Right hindlimb (tissue), 1 donor: ENCODE measurements at places on chromosomes 3 and 15.
A peak's percentile ranks its signal among the peaks of the same experiment; 100 is the strongest.

DNA sequence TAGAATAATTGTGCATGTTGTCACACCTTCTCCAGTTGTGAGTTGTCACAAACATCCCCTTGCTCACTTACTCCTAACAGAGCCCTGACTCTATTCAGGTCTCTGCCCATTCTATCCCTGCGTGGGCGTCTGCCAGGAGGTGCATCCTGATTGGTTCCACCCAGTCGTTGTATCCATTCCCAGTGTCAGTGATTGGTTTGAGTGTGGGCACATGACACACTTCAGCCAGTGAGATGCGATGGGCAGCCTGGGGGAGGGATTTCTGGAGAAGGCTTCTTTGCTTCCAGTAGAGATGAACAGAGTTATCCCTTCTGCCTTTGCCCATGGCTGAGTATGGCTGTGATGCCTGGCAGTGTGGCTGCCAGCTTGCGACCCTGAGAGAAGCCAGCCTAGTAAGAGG lies 18.7 kb downstream of the PXYLP1 start:
- no peak for DNase-seq

DNA sequence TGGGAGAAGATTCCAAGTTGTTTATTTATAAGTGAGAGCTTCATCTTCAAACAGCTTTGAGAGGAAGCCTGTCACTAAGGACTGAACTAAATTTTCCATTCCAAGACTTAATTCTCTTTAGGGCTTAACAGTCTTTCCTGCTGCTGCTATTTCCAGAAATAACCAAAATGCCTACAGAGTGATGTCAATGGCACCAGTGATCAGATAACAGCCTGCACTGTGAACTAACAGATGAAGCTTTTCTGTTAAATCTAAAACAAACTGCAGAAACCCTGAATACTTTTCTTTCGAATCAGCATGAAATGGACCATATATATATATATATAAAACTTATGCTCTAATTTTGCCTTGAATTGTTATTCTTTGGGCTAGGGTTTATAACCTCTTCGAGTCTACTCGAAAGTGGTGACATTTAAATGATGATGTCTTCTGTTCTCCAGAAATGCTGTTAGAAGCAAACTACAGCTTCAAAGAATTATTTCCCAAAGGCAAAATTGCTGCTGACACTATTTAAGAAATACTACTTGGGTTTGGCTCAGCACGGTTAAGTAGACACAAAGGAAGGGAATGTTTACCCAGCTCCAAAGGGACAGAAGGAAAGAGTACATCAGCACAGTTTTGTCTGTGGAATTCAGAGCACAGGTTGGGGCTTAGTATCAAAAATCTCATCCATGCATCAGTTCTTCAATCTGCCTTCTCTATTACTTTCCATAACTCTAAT lies 238.5 kb upstream of the LRRN1 start:
- DNase-seq, result no peak

DNA sequence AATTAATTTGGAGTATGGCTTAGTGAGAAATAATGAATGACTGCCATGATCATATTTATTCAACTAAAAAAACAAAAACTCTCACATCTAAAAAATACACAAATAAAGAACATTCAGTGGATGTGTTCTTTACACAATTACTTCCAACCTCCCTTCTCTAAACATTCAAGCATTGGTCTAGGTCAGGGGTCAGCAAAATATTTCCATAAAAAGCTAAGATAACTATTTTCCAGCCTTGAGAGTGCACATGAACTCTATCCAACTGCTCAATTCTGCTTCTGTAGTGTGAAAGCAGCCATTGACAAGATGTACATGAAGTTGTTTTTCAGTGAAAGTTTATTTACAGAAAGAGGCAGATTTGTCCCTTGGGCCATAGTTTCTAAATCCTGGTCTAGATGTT lies 406.3 kb downstream of the MAGI1 start:
- no peak for DNase-seq

DNA sequence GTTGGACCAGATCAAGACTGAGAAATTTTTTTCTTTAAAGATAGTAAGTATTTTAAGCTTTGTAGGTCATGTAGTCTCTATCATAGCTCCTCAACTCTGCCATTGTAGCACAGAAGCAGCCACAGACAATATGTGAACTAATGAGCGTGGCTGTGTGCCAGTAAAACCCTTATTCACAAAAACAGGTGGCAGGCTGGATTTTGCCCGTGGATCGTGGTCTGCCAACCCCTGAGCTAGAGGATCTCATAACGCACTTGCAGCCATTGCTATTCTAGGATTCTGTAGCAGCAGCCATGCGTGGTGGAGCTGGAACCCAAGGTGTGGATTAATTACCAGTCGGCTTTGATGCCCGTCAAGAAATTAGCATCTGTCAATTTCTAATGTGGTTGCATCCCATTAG lies 68.7 kb upstream of the PLXNA1 start:
- peak; percentile 47 for DNase-seq

- no peak for DNase-seq
Measured at GRCh38 chr3:14744556-14744955, 69.6 kb downstream of the C3orf20 start.

GRCh38 chr15:66847565-66847991 lies 145.5 kb downstream of the SMAD6 start:
- no peak for DNase-seq

- no peak for DNase-seq
Measured at GRCh38 chr3:141273700-141274410, 42.2 kb downstream of the PXYLP1 start.

GRCh38 chr3:83438188-83438587 lies 1520.6 kb upstream of the CADM2 start:
- DNase-seq, result no peak

DNA sequence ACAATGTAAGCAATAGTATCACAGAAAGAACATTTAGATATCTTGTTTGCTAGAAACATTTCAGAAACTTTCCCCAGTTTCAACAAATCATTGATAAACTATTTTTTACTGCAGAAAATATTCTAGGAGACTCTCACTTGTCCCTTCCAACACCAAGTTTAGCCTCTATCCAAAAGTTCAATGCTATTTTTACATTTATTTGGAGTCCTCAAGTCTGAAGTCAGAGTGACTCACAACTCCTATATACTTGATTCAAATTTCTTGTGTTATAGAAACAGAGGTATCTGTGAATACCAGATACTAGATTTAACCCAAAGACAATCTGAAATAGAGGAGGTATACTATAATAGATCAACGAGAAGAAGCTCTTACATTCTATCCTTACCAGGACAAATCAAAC lies 49.6 kb downstream of the RFX7 start:
- no peak for DNase-seq

GRCh38 chr3:149717391-149718056 lies 34.8 kb downstream of the COMMD2 start:
- DNase-seq, result peak; percentile 56

- DNase-seq, result no peak
Measured at GRCh38 chr15:69784798-69785566, 312.7 kb downstream of the TLE3 start.

DNA sequence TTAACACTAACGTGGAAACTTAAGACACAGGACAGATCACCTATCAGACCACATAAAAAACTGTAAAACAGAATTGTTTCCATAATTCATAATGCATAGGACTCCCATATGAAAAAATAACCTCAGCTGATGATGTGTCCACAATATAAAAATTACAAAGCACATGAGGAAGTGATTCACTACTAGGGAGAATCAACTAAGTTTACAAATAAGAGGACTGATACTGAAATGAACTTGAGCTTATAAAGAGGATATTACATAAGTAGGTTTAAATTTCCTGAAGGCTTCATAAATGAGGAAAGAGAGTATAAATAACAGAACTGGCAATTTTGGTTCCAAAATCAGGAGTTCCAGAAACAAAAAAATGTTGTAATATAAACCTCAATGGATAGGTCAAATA lies 111.9 kb downstream of the SAMMSON start:
- DNase-seq, result no peak

- no peak for DNase-seq
Measured at GRCh38 chr3:4343258-4343657, 40.1 kb downstream of the SETMAR start.

DNA sequence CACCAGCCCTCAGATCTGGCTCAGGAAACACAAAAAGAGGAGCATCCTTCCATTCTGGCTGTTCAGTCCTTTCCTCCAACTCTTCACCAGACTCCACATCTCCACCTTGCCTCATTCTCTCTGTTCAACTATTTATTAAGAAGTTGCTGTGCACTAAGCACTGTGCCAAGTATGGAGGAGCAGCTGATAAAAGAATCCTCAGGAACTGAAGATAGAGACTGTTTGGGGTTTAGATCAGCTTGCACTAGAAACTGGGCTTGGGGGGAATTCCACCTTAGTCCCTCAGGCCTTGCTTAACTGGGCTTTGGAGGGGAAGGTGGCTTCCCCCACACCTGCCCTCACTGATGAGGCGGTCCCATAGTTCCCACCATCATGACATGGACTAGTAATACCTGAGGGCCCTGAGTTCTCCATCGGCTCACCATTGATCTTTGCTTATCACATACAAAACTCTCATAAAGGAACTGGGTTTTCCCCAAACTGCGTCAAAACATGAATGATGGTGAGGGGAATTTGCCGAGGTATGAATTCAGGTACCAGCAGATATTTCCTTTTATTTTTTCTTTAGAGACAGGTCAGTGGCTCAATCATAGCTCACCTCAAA lies 1.7 kb upstream of the CCR8 start:
- DNase-seq, result no peak

DNA sequence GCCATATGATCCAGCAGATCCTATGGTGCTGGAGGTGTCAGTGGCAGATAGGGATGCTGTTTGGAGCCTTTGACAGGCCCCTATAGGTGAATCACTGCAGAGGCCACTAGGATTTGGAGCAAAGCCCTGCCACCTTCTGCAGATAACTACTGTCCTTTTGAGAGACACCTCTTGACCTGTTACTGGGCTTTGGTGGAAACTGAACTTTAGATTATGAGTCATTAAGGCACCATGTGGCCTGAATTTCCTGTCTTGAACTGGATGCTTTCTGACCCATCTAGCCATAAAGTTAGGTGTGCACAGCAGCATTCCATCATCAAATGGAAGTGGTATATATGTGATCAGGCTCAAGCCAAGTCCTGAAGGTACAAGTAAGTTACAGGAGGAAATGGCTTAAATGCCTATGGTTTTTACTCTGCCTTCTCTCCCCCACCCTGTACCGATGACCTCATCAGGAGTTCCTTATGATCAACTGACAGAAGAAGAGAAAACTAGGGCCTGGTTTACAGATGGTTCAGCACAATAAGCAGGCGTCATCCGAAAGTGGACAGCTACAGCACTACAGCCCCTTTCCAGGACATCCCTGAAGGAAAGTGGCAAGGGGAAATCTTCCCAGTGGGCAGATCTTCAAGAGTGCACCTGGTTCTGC lies 565.6 kb upstream of the AGTR1 start:
- DNase-seq, result no peak

- DNase-seq, result no peak
Measured at GRCh38 chr15:81544385-81544784, 170.4 kb upstream of the TMC3 start.

DNA sequence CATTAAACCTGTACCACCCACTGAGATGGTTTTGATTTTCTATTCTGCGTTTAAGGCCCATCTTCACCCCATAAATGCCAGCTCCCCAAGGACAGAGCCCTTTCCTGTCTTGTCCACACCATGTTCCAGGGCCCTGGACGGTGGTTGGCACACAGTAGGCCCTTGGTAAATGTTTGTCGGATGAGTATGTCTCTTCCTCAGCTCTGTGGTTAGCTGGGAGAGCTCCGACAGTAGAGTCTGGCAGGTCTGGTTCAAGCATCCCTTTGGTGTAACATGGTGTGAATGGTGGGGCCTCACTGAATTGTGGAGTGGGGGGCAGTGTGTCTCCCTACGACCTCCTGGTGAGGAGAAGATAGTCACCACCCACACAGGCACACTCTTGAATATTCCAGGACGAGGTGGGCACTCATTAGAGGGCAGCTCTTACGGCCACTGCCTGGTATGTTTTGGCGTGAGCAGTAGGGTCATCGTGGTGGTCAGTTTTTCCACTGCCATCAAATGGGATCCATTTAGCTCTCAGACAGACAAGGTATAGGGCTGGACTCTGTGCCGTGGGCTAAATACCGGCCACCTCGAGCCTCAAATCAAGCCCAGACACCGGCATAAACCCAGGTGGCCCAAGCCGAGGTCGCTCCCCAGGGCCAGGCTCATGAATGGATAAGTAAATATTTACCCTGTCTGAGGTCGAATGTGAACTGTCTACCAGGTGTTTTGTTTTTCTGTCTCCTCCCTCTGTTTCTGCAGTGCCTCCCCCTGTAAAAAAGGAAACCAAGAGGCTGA lies 61.3 kb downstream of the SMAD3 start:
- peak; percentile 12 for DNase-seq

DNA sequence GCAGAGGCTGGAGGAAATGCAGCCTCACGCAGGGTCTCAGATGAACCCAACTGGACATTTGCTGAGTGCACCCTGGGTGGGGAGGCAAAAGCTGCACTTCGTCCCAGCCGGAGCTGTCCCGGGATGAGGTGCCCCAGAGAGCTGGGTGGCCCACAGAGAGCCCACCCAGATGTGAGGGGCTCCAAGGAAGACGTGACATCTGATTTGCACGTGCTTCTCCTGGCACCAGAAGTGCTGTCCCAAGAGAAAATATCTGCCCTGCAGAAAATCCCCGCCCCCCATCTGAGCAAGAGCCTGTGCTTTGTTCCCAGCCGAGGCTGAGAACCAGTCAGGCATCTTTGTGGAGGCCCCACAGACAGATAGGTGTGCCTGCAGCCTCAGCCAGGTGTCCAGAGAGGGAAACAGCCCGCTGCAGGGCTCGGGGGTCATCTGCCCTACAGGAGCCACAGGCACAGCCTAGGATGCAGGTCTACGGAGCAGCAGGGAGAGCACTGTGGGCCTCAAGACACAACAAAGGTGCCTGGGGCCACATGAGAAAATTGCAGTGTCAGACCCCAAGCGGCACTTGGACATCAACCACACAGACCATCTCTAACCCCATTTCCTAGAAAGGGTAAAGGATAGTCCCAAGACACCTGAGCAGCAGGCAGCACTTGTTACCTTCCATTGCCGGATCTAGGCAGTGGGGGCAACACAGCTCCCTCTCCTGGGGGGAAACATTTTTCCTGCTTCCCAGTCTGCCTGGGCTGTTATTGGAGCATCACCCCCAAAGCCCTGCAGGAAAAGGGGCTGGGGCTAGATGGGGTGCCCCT lies 5.8 kb downstream of the TMIE start:
- DNase-seq, result peak; percentile 19

- DNase-seq, result no peak
Measured at GRCh38 chr3:101117465-101117864, 124.2 kb upstream of the ABI3BP start.

DNA sequence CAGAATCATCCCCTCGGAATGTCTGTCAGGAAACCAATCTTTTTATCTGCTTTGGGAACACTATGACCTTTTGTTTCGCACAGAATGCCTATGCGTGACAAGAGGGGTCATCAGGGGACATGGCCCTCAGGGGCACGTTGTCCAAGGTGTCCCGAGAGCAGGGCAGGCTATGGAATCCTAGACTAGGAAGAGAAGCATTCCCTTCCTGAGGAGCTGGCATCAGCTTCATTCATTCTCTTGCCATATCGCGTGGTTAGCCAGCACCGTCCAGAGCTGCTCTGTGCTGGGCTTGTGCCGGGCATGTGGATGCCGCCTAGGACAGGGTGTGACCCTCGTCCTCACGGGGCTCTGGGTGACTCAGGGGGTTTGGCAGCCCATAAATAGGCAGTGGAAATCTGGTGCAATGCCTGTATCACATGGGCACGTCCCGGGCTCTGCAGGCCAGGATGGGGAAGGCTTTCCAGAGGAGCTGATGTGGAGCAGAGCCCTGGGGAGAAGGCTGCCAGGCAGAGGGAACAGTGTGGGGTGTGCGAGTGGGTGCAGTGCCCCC lies 117.8 kb downstream of the TMEM266 start:
- no peak for DNase-seq
